Keratinocyte (primary cell): ENCODE measurements at places on chromosomes 6 and 20.
A peak's percentile ranks its signal among the peaks of the same experiment; 100 is the strongest.

- no peak for DNase-seq
Measured at GRCh38 chr6:69881322-69882151, 15.2 kb downstream of the COL19A1 start.

- DNase-seq, result no peak
Measured at GRCh38 chr20:5580940-5581708, 169.1 kb upstream of the SHLD1 start.

DNA sequence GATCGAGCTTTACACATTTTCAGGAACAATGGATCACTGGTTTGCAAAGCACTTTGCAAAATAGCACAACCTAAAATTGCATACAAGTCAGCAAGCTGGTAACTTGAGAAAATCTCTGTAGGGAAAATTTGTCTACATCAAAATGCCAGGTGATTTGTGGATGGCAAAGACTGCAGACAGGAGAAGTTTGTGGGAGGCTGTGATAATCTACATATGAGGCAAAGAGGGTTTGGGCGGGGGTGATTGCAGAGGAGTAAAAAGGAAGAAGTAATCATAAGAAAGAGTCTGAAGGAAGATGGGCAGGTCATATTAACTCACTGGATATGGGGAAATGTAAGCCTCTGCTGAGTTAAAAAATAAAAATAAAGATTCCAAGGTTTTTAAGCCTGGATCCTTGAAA is 166.3 kb upstream of the STXBP5 start:
- DNase-seq, result no peak

GRCh38 chr20:44028003-44028730 is 113.5 kb downstream of the TOX2 start:
- DNase-seq, result no peak

DNA sequence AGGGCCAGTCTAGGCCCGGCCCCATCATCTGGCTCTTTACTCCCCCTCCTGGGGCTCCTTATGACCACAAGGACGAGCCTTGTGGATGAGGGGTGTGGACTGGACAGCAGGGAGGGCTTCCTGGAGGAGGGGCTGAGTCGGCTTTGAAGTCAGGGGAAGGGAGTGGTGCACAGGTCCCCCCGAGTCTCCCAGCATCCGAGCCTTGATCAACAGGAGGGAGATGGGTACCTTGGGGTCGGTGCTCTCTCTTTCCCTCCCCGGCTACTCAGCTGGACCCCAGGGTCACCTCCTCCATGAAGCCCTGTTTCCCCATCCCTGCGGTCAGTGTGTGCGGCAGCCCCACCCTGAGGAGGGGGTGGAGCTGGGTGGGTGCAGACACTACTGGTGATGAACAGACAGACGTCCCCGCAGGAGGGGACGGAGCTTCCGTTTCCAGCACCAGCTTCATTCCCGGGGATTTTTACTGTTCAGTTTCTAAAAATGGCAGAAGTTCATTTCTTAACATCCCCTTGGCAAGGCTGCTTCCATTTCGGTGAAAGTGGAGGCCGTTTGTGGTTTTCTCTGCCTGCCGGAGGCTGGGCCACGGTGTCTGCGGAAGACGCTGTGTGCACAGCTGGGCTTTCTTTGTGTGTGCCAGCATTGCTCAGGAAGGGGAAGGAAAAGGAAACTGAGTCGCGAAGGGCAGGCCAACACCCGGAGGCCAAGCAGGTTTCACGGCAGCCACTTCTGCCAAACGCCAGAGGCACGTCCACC is 19.6 kb downstream of the NTSR1 start:
- no peak for DNase-seq

- no peak for DNase-seq
Measured at GRCh38 chr6:113600551-113601339, 256.4 kb upstream of the MARCKS start.

DNA sequence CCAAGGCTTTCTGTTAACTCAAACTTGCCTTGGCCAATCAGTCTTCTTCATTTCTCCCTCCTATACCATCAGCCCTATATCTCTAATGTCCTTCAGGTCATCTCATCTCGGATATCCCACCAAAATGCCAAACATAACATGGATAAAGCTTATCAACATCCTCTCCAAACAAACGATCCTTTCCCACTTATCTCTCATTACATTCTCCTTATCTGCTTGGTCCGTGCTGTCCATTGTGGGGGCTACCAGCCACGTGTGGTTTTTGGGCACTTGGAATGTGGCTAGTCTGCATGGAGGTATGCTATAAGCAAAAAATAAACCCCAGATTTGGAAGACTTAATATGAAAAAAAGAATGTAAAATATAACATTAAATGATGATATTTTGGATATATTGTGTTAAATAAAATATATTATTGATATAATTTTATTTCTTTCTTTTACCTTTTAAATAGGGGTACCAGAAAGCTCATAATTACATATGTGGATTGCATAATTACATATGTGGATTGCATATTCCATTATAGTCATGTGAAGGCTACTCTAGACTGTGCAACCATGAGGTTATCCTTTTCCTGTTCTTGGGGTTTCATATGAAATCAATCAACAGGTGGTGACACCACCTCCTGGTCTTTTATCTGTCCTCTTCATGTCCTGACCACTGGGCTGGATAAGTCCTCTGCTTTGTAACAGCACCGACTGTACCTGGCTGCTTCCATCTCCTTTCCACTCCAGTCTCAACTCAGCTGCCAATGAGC is 123.0 kb downstream of the CD83 start:
- DNase-seq, result no peak

- no peak for DNase-seq
Measured at GRCh38 chr20:49892260-49892659, 23.1 kb downstream of the SPATA2 start.

DNA sequence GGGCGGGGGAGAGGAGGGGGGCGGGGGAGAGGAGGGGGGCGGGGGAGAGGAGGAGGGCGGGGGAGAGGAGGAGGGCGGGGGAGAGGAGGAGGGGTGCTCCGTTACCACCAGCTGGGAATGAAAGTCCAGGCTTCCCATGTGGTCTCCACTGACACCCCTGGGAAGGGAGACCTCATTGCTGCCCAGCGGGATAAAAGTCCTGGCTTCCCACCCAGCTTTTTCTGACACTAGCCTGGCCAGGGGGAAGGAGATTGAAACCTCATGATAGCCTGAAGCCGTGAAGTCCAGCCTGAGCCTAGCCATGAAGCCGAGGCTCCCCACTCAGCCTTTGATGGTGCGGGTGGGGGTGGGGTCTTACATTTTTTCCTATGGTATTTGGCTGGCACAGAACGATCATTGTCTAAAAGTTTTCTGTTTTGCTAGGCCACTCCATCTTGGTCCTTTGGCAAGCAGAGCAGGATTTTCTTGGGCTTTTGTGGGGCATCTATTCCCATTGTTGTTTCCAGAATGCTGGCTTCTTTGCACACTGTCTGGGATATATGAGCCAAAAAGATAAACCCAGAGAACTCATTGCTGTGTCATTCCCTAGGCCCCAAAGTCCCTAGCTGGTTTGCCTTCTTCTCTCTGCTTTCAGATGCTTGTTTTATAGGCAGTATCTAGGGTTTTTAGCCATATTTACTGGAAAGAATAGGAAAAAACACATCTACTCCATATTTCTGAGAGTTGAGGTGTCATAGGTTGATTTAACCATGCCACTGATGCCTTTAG is 67.9 kb upstream of the RNF24 start:
- DNase-seq, result no peak

DNA sequence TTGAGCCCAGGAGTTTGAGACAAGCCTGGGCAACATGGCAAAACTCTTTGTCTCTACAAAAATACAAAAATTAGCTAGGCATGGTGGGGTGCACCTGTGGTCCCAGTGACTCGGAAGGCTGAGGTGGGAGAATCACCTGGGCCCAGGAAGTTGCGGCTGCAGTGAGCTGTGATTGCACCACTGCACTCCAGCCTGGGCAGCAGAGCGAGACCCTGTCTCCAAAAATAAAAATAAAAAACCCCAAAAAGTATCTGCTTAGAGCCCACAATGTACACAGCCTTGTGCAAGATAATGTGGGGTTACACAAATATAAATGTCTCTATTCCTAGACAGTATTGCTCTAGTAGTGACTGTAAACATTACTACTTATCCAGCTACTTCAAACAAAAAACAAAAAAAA is 5.9 kb downstream of the ESF1 start:
- DNase-seq, result no peak

GRCh38 chr6:143804835-143805239 is 38.3 kb upstream of the LTV1 start:
- no peak for DNase-seq

GRCh38 chr20:1174787-1175186 is 10.0 kb downstream of the TMEM74B start:
- DNase-seq, result no peak

- DNase-seq, result no peak
Measured at GRCh38 chr6:109313139-109313538, 69.1 kb downstream of the CD164 start.

- no peak for DNase-seq
Measured at GRCh38 chr6:78483553-78484197, 383.7 kb upstream of the IRAK1BP1 start.

GRCh38 chr6:16334671-16335070 is 96.3 kb downstream of the GMPR start:
- peak; percentile 73 for DNase-seq

DNA sequence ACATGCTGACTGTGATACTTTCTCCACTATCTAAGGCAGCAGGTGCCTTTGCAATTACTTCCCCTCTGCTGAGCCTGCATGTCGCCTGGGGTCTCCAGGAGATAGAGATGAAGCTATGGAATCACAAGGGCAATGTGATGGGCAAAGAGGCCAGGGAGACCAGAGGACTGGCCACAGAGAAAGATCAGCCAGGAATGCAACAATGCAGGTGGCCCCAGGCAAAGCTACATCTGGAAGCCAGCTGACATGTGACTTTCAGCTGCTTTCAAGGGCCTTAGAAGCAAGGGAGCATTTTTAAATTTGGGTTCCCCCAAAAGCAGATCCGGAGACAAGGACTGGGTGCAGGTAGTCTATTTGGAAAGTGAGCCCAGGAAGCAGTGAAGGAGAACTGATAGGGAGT is 107.9 kb upstream of the SRSF6 start:
- no peak for DNase-seq

GRCh38 chr6:169692516-169692915 is 9.3 kb downstream of the WDR27 start:
- no peak for DNase-seq

- DNase-seq, result no peak
Measured at GRCh38 chr6:43964659-43965570, 162.3 kb downstream of the MRPL14 start.

DNA sequence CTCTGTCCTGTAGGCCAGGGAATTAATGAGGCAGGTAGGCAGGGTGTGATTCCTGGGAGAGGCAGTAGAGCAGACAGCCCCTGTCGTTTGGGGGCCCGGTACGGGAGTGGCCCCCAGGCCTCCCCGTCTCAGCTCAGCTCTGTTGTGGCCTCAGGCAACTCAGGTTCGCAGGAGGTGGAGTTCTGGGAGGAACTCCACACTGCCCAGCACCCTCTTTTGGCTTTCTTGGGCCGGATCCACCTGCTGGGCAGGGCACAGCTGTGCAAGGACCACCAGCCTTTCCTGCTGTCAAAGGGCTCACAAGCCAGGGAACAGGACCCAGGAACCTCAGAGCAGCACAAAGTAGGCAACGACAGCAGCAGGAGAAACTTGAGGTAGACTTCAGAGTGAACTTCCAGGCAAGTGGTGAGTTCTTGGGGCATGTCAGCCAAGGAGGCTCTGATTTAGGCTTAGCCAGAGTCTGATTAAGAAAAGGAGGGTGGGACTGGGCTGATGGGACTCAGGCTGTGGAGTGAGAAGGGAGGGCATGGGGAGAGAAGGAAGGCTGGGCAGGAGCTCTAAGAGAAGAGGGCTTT is 36.9 kb downstream of the RAB44 start:
- DNase-seq, result no peak

- DNase-seq, result no peak
Measured at GRCh38 chr6:45483021-45483420, 105.3 kb upstream of the SUPT3H start.

- DNase-seq, result no peak
Measured at GRCh38 chr6:128520436-128521281, at the start of gene PTPRK. TSS of gene PTPRK (minus strand) at chr6:128520599. CDS start at chr6:128520358, 241 bp downstream.

GRCh38 chr6:45626087-45626891 is 248.6 kb upstream of the SUPT3H start:
- DNase-seq, result no peak
